Cerebellum (tissue), 4 donors: ENCODE measurements at places on chromosomes 6 and 20. TPM values are rescaled to one million over a fixed set of nuclear protein-coding genes. Genes with fewer than 3 reads are reported as not detected.

IL17F gene
- not detected for total RNA-seq

GRCh38 chr20:14580418-14581074 lies 243.1 kb upstream of the FLRT3 start:
- DNase-seq, result peak; percentile 3

DNA sequence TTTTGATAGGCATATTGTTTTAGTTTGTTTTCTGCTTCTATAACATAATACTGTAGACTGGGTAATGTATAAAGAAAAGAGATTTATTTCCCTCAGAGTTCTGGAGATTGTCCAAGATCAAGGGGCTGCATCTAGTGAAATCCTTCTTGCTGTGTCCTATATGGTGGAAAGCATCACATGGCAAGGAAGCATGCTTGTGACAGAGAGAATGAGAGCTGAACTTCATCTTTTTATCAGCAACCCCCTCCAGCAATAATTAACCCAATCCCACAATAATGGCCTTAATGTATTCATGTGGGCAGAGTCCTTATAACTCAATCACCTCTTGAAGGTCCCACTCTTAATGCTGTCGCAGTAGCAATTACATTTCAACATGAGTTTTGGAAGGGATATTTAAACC lies 141.4 kb downstream of the CENPW start:
- no peak for DNase-seq

DNA sequence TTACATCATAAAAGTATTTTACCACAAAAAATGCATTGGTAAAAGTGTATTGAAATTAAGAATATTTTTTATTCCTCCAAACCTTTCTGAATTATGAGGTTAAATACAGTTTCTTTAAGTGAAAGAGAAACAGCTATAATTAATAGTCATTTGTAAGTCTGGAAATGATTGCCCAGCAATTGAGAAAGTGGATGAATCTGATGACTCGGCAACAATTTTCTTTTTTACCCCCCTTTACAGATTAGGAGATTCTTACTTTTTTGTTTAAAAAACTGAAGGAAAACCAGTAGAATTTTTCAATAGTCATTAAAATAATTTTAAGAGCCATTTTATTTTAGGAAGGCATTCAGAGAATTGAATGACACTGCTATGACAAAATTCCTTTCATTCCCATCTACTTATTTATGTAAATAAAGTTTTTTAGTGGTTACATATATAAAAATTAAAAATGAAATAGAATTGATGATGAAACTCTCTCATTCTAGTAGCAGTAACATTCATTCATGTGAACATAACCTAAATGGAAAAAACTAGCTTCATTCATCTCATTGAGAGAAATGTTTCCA lies 169.6 kb upstream of the PRND start:
- no peak for DNase-seq

GRCh38 chr20:33858666-33859065 lies 47.5 kb downstream of the CHMP4B start:
- DNase-seq, result no peak

SLC12A5 gene
- total RNA-seq, result 26.0 TPM

ZSCAN16 gene
- total RNA-seq, result 12.8 TPM

DNA sequence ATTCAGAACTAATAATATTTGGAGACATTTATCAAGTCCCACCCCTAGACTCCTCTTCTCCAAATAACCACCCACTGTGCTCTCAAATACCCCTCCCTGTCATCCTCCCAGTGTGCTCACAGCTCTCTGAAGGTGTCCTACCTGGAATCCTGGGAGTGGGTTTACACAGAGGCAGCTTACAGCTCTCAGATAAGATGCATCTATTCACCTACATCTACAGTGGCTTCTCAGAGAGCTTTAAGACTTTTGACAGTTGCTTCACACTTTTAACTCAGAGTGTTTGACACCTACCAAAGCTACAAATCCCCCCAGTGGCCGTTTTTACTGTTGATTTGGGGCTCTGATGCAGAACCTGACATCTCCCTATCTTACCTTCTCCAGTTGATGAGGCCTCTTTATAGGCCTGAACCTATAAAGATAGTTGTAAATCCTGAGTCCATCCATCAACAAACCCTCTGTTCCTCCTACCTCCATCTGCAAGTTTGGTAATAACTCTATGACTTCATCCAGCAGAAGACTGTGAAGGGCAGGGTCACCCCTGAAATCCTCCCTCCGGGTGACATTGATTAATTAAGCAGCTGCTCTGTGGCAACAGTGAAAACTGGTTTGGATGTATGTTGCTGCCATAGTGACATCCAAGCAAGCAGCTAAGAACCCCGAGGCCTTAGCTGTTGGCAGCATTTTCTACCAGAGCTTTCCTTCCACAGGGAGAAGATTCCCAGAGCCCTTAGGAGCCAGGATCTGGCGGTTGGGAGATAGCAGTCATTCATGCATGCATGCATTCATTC lies 226.1 kb upstream of the RREB1 start:
- DNase-seq, result no peak

GRCh38 chr6:116682334-116682712 lies 1.3 kb downstream of the KPNA5 start:
- DNase-seq, result peak; percentile 18

DNA sequence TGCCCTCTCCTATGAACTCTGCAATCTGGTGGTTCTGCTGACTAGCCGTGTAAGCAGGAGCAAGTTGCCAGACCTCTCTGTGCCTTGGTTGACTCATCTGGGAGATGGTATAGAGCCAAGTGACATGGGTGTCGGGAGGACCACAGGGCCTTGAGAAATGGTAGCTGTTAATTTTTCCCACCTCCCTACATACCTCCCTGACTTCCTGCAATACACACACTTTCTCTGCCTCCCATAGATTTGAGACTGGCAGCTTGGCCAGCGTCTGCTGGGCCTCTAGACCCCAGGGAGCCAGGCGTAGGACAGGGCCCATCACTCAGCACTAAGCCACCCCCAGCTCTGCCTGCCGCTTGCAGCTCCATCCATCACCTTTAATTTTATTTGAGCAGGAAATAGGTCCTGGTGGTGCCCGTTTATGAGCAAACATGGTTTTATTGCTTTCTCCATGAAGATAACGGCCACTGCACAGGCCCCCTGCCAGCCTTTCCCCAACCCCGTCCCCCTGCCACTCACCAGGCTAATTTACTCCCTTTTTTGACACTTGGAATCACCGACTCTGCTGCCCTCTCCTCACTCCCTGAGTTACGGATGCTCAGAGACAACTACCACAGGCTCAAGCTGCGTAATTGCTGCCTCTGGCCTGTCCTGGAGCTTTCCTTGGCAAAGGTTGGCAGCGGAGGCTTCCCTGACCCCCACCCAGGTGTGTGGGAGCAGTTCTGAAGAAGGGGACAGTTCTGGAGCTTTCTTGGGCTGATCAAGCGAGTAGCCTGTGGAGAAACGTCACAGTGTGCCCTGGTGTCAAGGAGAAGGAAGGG lies 11.1 kb downstream of the GLP1R start:
- no peak for DNase-seq

IL20RA gene
- 0.36 TPM for total RNA-seq

- DNase-seq, result no peak
Observed at GRCh38 chr20:56690531-56691175, 61.5 kb downstream of the TFAP2C start.

DNA sequence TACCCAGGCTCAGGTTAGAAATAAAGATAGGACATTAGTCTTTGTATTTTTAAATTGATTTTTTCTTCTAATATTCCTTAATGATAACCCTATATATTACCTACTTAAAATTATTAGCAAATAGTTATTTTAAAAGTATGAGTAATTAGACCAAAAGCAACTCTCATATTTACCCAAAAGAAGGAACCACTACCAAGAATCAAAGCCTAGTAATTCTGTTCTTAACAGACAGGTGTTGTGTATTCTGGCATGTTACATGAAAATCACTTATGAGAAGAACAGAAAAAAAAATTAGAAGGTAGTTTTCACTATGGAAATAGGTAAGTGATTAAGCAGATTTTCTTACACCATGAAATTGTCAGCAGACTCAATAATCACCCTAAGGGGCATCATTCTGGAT lies 105.1 kb downstream of the ATG5 start:
- DNase-seq, result no peak
